ENCODE measurements at places on chromosomes 2 and 18.

- DNase-seq = no peak
These were observed 31.2 kb upstream of the ALKAL2 start for GRCh38 chr2:319059-319600.

GRCh38 chr2:229591611-229592010 is 122.7 kb downstream of the DNER start:
- no peak for DNase-seq

- DNase-seq = no peak
These were observed 59.8 kb downstream of the BCL2 start for GRCh38 chr18:63259567-63260379.

DNA sequence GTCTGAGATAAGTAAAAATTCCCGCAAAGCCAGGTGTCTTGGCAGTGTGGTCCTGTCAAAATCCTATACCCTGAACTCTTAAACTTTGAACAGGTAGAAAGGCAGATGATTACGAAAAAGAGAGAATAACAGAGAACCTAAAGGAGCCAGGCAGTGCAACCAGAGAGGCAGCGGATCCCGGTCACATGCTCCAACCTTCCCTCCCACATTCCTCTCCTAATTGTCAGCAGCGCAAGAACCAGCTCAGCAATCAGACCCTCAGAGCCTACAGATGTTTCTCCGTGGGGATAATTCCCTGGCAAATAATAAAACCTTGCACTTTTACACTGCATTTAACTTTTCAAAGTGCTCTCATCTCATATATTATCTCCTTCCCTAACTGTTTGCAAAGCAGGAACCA is 124.8 kb downstream of the EPHA4 start:
- DNase-seq = no peak

DNA sequence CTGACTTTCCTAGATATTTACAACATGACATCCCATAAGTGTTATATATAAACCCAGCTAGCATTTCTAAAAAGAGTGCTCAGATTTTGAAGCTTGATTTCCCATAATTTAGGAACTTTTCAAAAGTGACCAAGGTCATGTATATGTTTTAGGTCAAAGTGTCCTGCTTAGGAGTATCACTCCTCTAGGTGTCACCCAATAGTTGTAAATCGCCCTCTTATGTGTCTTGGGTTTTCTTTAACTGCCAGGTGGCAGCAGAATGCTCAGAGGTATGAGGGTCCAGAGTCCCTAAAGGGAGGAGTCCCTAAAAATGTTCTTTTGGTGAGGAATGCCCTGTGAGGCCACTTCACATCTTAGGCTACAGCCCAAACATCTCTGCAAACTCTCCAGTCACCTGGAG is 358.3 kb downstream of the CELF4 start:
- no peak for DNase-seq

DNA sequence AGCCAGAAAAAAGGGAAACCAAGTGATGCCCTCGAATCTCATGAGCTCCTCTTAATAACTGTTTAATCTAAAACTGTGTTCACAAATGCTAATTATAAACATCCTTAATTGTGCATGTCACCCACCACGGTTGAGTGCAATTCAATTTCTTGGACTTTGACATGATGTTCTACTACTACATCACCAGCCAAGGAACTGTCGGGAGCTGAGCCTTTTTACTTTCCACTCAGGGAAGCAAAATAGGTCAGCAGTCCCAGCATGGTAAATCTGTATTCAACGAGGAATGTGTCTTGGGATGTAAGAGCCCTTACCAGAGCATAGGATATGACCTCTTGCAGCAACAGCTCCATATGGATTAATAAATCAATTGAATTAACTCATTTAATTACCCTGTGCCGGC is 20.8 kb upstream of the REG3G start:
- no peak for DNase-seq

GRCh38 chr2:48715042-48715899 is 40.3 kb downstream of the LHCGR start:
- DNase-seq = no peak

GRCh38 chr2:173567493-173567892 is 212.8 kb downstream of the CDCA7 start:
- no peak for DNase-seq

DNA sequence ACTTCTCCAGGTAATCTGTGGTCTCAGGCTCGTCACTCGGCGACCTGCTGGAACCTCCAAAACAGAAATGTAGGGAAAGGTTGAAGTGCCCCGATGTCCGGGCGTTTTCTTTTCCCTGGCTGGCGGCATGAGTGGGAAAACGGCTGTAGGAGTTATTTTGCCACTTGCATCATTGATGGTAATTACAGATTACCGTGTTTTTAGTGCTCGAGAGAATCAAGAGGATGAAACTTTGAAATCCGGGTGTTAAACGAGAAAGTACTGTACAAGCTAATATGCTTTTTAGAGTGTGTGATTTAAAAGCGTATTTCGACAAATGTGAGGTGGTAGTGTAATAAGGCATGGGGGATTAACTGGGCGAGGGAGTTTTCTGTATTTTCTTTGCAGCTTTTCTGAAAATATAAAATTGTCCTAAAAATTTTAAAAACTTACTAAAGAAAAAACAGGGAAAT is 819 bp downstream of the GRHL1 start:
- no peak for DNase-seq

- no peak for DNase-seq
These were observed 1.0 kb downstream of the PASK start for GRCh38 chr2:241148239-241148638.

DNA sequence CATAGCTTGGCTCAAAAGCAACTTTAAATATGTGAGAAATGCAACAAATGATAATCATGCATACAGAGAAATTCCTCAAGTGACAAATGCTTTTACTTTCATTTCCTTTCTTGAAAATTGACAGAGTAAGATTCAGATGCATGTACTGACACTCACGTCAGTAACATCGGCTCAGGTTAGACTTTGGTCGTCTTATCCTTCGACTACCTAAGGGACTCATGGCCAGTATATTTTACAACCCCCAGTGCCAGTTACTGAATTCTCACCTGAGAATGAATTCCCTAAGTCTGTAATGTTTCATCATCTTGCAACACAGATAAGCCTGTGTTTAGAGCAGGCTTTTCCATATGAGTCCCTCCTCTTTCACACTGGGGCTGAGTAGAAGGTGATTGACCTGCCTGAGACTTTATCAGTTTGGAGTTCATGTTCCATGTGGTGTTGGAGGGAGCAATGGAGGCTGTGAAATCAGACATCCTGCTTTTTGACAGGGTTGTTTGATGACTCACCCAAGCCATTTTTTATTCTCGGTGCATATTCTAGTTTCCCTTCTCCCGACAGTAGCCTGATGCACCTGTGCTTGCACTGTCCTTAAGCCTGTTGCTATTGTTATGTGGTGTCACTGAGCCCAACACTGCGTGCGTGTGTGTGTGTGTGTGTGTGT is 30.5 kb upstream of the ATP8B1 start:
- DNase-seq = peak; percentile 46

- no peak for DNase-seq
These were observed 73.8 kb downstream of the TRABD2A start for GRCh38 chr2:84807063-84807485.

GRCh38 chr18:9322744-9323143 is 11.8 kb upstream of the TWSG1 start:
- DNase-seq = no peak

DNA sequence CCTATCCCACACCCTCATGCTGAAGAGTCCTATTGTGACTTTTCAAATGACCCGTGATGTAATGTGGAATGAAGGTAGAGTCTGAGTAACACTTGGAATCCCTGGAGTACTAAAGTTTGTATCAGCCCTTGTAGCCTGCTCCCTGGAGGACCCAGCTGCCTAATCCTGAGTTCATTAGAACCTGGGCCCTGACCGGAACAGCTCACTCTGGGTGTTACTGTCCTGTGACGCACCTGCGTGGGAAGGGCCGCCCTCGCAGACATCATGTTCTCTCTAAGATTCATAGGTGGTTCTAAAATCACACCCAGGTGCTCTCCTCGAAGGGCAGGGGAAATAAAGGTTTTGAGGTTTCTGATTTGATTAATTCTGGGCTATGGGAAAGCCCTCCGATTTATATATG is 62.3 kb downstream of the NCK2 start:
- no peak for DNase-seq

- no peak for DNase-seq
These were observed 136.6 kb upstream of the ZC3H15 start for GRCh38 chr2:186349508-186349907.

GRCh38 chr2:102080451-102081242 is 61.9 kb upstream of the IL1R1 start:
- DNase-seq = no peak

- DNase-seq = no peak
These were observed 3.5 kb downstream of the POU3F3 start for GRCh38 chr2:104857262-104858005.

DNA sequence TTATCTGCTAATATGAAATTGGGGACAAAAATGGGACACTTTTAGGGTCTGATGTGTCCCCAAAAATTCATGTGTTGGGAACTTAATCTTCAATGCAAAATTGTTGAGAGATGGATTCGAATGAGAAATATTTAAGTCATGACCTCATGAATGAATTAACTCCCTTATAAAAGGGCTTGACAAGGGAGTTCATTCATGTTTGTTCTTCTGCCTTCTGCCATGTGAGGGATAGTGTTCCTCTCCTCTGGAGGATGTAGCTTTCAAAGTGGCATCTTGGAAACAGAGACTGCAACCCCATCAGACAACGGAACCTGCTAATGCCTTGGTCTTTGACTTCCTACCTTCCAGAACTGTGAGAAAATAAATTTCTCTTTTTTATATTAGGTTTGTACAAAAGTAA is 89.2 kb upstream of the LINC00305 start:
- DNase-seq = no peak

- no peak for DNase-seq
These were observed 60.1 kb downstream of the PIGN start for GRCh38 chr18:62126737-62127136.

DNA sequence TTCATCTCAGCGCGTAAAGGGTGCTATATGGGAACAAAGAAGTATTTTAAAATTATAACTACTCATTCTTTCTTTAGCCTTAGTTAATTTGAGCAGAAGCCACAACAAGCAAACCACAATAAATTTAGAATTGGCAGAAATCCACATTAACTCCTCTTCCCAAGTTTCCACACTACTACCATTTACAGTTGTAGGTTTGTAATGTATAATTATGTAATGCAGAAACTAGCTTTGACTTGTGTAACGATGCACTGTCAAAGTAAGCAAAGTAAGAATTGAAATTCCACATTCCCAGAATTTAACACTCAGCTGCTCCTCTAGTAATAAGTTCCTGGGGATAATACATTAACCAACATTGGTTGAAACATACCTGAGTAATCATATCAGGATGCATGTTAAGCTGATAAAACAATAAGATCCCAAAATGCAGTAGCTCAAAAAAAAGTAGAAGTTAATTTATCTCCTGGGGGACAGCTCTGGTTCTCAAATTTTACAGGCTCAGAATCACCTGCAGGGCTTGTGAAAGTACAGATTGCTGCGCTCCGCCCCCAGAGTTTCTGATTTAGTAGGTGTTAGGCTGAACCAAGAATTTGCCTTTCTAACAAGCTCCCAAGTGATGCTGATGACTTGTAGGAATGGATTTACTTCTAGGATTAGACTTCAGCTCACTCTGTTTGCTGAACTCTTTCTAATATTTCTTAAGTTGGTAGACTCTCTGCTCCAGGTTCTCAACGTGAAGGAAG is 9.9 kb downstream of the GRP start:
- no peak for DNase-seq

- DNase-seq = peak; percentile 66
These were observed 680 bp upstream of the FHOD3 start for GRCh38 chr18:36296650-36297416.

DNA sequence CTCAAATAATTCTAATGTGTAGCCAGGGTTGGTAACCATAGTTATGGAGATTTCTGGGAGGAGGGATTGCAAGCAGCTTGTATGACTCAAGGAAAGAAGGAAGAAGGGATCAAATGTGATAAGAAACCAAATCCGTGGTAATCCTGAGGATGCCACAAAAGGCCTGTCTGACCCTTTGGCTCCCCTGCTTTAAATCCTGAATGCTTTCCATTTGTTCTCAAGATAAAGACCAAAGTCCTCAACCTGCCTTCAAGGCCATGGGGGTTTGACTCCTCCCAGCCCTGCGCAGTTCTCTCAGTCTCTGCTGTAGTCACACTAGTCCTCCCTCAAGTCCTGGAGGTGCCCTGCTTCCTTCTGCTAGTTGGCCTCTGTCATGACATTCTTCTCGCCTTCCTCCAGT is 74.0 kb downstream of the SUMO1 start:
- DNase-seq = no peak

GRCh38 chr2:60495041-60495625 is 58.3 kb downstream of the BCL11A start:
- DNase-seq = no peak

DNA sequence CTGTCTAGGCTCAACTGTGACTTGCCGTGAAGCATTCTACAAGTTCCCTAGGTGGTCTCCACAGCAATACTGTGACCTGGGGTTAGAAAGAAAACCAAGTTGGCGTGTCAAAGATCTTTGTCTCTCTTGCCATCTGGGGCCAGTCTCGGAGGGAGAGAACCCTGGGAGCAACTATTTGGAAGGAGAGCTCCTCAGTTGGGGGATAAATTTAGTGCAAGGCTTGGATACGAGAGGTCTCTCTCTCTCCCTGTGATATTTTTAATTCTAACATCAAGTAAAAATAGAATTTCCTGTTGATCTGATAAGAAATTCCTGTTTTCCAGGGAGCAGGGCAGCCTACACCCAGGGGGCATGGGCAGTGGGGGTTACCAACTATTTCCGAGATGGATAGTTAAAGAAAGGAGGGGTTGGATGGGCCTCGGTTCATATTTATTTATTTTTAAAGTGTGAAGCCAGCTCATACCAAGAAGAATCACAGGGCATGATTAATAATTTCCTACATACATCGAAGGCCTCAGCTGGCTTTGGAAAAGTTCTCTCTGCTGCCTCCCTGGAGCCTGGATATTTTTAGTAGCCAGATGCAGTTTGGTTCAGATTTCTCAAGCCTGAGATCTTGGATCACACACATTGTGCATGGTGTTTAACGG is 62.8 kb downstream of the EHD3 start:
- DNase-seq = no peak

DNA sequence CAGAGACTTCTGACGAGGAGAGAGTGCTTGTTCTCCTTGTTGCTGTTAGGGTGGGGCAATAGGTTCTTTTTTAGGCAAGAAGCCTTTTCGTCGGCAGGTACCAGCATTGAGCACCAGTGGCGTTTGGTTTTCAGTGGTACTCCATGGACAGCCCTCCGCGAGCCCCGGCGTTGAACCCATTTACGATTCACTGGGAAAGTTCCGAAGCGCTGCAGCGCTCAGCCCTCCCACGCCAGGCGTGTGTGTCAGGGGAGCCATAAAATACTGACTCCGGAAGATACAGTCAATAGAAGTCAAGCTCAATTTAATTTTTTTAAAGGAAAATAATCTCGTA is 494 bp upstream of the ROCK1 start:
- no peak for DNase-seq

Measured in GM13976 (cell line).